ENCODE measurements at places on chromosomes 13 and 19. TPM values are rescaled to one million over a fixed set of nuclear protein-coding genes. Genes with fewer than 3 reads are reported as not detected.

DNA sequence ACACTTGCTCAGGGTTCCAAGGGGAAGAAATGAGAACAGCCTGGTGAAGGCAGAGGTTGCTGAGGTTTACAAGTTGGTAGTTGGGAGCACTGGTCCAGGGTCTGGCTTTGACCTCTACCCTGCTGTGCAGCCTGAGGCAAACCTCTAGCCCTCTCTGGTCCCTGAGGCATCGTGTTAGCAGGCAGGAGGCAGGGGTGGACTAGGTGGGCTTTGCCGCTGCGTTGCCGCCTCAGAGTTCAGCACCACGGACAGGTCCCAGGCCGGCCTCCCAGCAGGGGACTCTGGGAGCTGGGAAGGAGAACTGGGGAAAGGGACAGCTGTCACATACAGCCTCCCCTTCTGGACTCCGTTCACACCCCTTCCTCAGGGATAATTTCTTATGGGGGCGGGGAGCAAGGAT is 3.1 kb downstream of the NCAN start:
- DNase-seq: no peak
- no peak overlapping the region for H3K4me3 ChIP-seq
- no peaks in the 10 kb centered on the region for H3K4me1 ChIP-seq
- H3K27me3 ChIP-seq: peaks cover 15% of the 10 kb centered on the region
- no peak overlapping the region for H3K27ac ChIP-seq

LRRC63 gene
- polyA plus RNA-seq: 0.12 TPM

DNA sequence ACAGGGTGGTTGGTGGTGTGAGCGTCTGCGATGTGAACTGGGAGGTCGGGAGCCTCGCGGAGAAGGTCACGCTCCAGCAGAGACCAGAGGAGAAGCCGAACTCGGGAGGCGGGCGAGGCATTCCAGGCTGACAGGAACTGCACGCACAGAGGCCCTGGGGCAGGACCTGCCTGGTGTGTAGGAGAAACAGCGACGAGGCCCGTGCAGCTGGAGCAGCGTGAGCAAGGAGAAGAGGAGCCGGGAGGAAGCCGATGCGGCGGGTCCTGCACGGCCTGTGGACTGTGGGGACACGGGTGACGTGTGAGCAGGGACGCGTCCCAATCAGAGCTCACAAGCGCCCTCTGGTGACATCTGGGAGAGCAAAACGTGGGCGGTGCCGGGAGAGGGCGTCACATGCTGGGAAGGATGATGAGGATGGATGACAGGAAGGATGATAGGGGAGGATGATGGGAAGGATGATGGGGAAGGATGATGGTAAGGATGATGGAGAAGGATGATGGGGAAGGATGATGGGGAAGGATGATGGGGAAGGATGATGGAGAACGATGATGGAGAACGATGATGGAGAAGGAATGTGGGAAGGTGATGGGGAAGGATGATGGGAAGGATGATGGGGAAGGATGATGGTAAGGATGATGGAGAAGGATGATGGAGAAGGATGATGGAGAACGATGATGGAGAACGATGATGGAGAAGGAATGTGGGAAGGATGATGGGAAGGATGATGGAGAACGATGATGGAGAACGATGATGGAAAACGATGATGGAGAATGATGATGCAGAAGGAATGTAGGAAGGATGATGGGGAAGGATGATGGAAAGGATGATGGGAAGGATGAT is 16.1 kb upstream of the MADCAM1 start:
- DNase-seq: peak; percentile 28
- H3K36me3 ChIP-seq: no peaks in the 10 kb centered on the region

- no peaks in the 10 kb centered on the region for H3K4me1 ChIP-seq
- H3K27me3 ChIP-seq: no peaks in the 10 kb centered on the region
- H3K27ac ChIP-seq: no peak overlapping the region
- H3K4me3 ChIP-seq: no peak overlapping the region
- DNase-seq: no peak
These were observed 22.1 kb upstream of the OLFM2 start for GRCh38 chr19:9958379-9958821.

DNA sequence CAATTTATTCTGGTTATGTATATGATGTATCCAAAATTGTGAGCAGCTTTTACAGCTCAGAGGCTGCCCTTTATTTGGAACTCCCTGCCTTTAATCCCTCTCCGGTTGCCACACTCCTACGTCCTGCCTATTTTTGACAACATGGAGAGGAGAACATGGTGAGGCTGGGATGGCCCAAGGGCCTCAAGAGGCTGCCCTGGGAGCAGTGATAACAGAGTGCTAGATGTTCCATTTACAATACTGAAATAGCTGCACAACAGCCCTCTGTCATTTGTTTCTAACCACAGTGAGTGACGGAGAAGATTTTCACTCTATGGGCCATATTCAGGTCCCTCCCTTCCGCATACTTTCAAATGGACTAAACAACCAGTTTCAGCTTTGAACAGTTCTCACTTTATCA is 33.4 kb downstream of the STARD13 start:
- no peak for DNase-seq
- H3K36me3 ChIP-seq: no peaks in the 10 kb centered on the region
- H3K27me3 ChIP-seq: peaks cover 1% of the 10 kb centered on the region

- no peaks in the 10 kb centered on the region for H3K36me3 ChIP-seq
- peaks cover 9% of the 10 kb centered on the region for H3K4me1 ChIP-seq
- H3K27me3 ChIP-seq: peaks cover 18% of the 10 kb centered on the region
- H3K4me3 ChIP-seq: no peak overlapping the region
- DNase-seq: no peak
These were observed 3.5 kb downstream of the PEG3 start for GRCh38 chr19:56837004-56837403.

- peaks cover 2% of the 10 kb centered on the region for H3K27me3 ChIP-seq
- H3K27ac ChIP-seq: no peak overlapping the region
- no peak for DNase-seq
- no peak overlapping the region for H3K4me3 ChIP-seq
These were observed 11.9 kb downstream of the C19orf25 start for GRCh38 chr19:1467215-1467489.

DNA sequence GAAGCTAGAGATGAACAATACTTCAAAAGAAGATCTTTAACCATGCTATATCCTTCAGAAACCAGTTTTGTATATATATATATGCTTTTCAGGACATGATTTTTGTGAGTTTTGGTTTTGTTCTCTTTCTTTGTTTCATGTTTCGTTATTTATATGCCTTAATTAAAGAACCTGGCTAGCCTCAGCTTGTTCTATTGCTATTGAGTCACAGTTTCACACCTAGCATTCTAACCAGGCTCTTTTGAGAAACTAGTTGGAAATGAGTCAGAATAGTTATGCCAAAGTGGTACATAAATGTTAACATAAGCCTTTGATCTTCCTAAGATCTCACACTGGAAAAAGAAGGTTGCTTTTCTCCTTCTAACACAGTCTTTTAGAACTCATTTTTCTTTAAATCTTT is 1925.2 kb downstream of the OLFM4 start:
- H3K27ac ChIP-seq: no peak overlapping the region
- H3K27me3 ChIP-seq: peaks cover 5% of the 10 kb centered on the region
- DNase-seq: no peak
- no peaks in the 10 kb centered on the region for H3K36me3 ChIP-seq

EFNA2 gene
- not detected for polyA plus RNA-seq

- no peaks in the 10 kb centered on the region for H3K4me1 ChIP-seq
- H3K36me3 ChIP-seq: no peaks in the 10 kb centered on the region
- H3K27ac ChIP-seq: no peak overlapping the region
- no peak for DNase-seq
- no peaks in the 10 kb centered on the region for H3K27me3 ChIP-seq
- H3K4me3 ChIP-seq: no peak overlapping the region
These were observed 147.1 kb upstream of the IRS2 start for GRCh38 chr13:109933476-109933875.

DNA sequence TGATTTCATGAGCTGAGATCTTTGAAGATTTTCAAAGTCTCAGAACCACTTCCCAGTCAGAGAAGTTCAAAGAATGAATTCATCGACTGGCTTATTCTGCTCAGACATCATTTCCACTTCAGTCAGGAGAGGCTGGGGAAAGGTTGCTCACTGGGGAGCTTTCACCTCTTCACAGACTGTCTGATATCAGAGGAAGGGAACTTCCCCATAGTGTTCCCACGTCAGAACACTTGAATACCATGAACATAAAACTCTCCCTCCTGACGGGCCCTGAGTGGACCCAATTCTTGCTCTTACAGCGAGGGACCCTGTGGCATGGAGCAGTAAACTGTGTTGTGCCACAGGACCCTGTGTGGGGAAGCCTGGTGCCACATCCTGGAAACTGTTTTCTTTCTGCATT is 492.6 kb downstream of the COG6 start:
- DNase-seq: no peak
- peaks cover 3% of the 10 kb centered on the region for H3K27me3 ChIP-seq
- H3K27ac ChIP-seq: no peak overlapping the region
- no peaks in the 10 kb centered on the region for H3K36me3 ChIP-seq
- no peak overlapping the region for H3K4me3 ChIP-seq

DNA sequence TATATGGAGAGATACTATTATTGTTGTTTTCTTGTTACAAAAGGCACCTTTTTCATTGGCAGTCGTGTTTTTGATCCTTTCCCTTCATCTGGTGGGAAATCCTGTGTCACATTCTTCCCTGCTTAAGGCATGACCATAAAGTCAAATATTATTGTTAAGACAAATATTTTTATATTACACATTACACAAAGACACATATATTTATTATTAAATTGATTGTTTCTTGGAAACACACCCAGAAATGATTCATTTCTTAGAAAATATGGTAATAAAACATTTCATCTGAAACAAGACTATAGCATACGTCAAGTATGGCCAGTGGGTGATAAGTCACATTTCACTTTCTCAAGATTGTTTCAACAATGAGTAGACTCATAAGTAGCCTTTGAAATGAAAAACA is 77.3 kb downstream of the KCTD12 start:
- no peak for DNase-seq
- H3K27ac ChIP-seq: no peak overlapping the region
- H3K27me3 ChIP-seq: peaks cover 3% of the 10 kb centered on the region
- no peak overlapping the region for H3K4me3 ChIP-seq
- no peaks in the 10 kb centered on the region for H3K36me3 ChIP-seq

DNA sequence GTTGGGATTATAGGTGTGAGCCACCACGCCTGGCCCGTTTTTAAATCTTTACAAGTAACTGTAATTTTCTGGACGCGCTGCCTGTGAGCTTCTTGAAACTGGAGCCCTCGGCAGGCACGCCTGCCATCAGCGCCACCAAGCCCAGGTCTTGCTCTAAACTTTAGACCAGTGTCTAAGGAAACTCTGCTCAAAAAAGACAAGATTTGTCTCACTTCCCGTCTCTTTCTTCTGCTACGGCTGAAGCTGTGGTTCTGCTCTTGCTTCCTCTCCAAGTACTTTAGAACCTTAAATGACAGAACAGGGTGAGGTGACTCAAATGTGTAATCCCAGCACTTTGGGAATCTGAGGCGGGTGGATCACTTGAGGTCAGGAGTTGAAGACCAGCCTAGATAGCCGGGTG is 24.9 kb downstream of the RCN3 start:
- H3K27ac ChIP-seq: peak overlapping the region; percentile 55
- no peaks in the 10 kb centered on the region for H3K27me3 ChIP-seq
- DNase-seq: no peak
- no peak overlapping the region for H3K4me3 ChIP-seq

DNA sequence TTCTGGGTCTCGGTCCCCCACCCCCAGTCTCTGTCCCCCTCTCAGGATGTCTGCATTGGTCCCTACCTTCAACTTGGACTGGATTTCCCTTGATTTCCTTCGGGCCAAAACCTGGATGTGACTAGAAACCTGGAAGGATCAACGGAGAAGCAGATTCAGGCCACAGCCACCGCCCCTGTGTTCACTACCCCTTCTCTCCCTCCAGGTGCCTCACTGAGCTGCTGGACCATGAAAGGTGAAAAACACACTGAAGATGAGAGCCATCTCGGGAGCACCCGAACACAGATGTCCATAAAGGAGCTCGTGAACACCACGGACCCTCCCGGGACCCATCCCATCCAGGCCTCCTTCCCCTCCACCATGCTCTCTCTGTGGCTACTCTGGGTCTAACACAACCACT is 5.0 kb downstream of the TEAD2 start:
- no peaks in the 10 kb centered on the region for H3K36me3 ChIP-seq
- H3K4me3 ChIP-seq: no peak overlapping the region
- H3K4me1 ChIP-seq: peaks cover 8% of the 10 kb centered on the region
- H3K27me3 ChIP-seq: peaks cover 10% of the 10 kb centered on the region

SRRM5 gene
- polyA plus RNA-seq: 0.86 TPM

P2RY11 gene
- polyA plus RNA-seq: 6.9 TPM

GRCh38 chr13:113616991-113617749 is 32.6 kb downstream of the TFDP1 start:
- no peak overlapping the region for H3K4me3 ChIP-seq
- no peak for DNase-seq

RAB3D gene
- polyA plus RNA-seq: 1.6 TPM

ZNF320 gene
- polyA plus RNA-seq: 4.9 TPM

DNA sequence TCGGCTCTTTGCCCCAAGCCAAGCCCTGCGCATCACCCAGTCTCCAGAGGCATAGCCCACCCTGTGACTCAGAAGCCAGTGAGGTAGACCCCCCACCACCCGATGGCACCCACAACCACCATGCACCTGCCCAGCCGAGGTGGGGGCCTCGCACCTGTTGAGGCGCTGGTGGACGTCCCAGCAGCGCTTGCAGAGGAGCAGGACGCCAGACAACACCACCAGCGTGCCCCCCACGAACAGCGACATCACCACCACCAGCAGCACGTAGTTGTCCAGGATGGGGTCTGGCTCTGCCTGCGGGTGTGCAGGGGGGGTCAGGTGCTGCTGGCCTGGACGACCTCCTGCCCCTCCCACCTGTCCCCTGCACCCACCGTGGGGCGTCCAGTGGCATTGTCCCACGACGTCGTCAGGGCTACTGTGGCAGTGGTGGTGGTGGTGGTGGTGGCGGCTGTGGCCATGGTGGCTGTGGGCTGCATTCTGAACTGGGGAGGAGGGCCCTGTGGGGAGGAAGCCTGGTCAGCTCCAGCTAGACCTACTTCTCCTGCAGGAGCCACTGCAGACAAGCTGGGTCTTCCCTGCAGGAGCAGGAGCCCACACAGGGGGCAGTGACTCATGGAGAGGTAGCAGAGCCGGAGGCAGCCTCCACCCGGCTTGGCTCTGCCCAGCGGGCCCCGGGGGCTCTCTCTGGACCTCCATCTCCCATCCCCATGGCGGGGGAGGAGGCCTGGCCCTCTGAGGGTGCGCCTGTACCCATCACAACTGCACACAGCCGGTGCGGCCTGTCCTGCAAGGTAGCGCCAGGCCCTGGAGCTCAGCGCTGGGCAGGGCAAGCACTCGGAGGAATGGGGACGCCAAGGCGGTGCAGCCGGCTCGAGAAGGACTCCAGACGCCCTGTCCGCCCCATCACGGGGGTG is 1.9 kb downstream of the CBARP start:
- H3K27me3 ChIP-seq: peaks cover 4% of the 10 kb centered on the region
- no peaks in the 10 kb centered on the region for H3K36me3 ChIP-seq
- H3K4me1 ChIP-seq: peaks cover 14% of the 10 kb centered on the region
- H3K27ac ChIP-seq: no peak overlapping the region
- DNase-seq: no peak
- H3K4me3 ChIP-seq: no peak overlapping the region

LHB gene
- polyA plus RNA-seq: not detected

MEIOSIN gene
- not detected for polyA plus RNA-seq

- H3K4me1 ChIP-seq: peaks cover 5% of the 10 kb centered on the region
- H3K27me3 ChIP-seq: peaks cover 4% of the 10 kb centered on the region
- no peak overlapping the region for H3K27ac ChIP-seq
- no peak overlapping the region for H3K4me3 ChIP-seq
- peaks cover 3% of the 10 kb centered on the region for H3K36me3 ChIP-seq
These were observed 13.9 kb downstream of the POLRMT start for GRCh38 chr19:619286-620002.

- H3K36me3 ChIP-seq: no peaks in the 10 kb centered on the region
- no peaks in the 10 kb centered on the region for H3K27me3 ChIP-seq
- no peak for DNase-seq
These were observed 490.0 kb downstream of the GPC6 start for GRCh38 chr13:93716623-93717022.

LAIR1 gene
- 86.9 TPM for polyA plus RNA-seq
